ENCODE measurements at places on chromosomes 12 and 14.

DNA sequence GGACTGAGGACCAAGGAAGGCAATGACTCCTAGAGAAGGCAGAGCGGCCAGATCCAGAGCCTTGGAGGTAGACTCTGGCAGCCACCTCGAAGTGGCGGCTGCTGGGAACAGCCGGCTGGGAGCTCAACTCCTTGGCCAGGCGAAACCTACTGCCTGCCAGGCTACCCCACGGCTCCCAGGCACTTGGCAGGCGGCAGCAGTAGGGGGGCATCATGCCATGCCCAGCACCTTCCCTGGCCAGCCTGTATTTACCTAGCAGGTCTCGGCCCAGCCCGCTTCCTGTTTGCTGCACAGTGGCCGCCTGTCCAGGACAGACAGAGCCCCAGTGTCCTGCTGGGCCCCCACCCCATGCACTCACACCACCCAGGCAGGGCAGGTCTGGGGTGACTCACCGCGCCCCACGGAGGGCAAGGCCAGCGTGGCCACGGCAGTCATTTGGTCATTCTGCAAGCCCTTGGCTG lies 10.2 kb downstream of the TRPV4 start:
- no peak for DNase-seq

DNA sequence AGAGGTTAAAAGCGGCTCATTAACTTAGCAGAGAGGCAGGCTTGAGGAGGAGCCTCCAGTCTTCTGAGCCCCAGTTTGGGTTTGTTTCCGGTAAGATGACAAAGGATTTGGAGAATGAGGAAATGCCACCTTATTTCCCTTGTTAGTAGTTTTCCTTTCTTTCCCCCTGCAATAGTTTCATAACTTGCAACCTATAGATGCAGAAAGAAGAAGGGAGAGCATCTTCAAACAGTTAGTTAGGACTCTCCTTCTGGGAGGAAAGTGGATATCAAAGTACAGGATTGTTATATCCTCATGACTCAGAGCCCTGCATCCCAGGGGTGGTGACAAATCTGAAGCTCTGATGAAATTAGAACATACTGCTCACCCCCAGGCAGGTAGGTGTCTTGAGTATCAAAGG lies 180.7 kb upstream of the SLC38A2 start:
- no peak for DNase-seq

DNA sequence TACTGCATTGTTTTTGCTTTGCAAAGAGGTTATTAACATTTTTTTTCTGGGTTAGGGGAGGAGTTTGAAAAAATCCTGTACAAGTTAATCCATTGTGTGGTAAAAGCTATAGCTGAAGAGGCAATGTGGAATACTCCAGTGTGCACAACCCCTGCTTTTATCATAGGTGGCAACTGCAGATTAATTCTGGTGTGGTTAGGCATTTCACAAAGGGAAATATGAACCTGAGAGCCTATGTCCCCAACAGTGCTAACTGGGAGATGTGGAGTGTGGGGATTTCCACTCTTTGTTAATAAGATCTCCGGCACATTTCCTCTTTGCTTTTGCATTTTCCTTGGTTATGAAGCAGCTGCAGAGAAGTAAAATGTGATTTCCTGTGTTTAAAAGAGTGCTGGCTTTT lies 33.6 kb downstream of the PRORP start:
- no peak for DNase-seq

DNA sequence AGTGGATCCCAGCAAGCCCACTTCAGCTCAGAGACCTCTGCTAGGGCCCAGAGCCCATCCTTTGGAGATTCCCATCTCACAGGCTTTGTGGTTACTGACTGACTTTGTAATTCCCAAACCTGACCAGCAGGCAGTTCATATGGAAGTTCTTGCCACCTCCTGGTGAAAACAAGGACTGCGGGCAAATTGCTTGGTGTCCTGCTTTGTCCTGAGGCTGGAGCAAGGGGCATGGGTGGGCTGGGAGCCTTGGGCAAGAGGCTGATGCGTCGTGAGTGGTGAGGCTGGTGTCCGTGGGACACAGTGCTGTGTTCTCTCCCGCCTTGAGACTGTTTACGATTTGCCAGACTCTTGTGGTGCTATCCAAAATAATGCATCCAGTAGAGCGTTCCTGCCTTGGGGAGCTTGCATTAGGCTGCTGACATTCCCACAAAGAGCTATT lies 91.0 kb downstream of the LRRC74A start:
- no peak for DNase-seq

DNA sequence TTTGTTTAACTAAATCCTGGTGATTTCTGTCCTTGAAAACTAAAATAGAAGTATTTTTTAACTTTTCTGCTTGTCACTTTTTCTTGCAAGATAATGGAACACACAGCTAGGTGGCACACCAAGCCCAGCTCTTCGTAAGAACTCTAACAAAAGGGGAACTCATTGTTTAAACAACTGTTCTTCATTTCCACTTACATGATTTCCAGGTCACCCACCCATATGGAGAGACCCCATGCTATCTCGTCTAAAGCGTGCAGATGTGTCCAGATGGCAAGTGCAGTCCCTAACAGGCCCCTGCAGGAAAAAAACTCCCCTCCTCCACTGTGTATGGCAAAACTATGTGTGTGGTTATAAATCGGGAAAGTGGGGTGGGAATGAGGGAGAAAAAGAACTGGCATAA lies 43.3 kb upstream of the NT5DC3 start:
- DNase-seq = no peak

GRCh38 chr14:35341751-35342488 lies 49.7 kb downstream of the PSMA6 start:
- DNase-seq = no peak

- no peak for DNase-seq
Observed at GRCh38 chr14:32434880-32435279, 105.8 kb downstream of the AKAP6 start.

GRCh38 chr14:104788161-104788818 lies 7.3 kb downstream of the AKT1 start:
- no peak for DNase-seq

GRCh38 chr12:74334780-74335179 lies 202.9 kb upstream of the ATXN7L3B start:
- no peak for DNase-seq

- DNase-seq = no peak
Observed at GRCh38 chr14:67663633-67664032, 10.8 kb downstream of the VTI1B start.

DNA sequence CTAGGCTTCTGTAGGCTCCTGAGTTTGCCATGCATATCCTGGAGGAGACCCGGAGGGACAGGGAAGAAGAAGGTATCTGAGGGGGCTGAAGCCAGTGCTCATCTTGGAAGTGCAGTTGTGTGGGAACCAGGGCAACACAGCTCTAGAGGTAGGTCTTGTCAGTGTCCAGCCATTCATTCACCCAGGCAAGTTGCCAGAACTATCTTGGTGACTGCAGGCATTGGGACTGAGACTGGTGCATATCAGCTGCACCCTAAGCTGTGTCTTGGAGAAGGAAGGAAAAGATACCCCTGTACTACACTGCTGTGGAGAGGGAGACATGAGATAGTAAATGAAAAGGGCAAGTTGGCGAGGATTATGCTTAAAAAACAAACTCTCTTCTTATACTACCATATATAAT lies 4.9 kb upstream of the WIF1 start:
- no peak for DNase-seq

- no peak for DNase-seq
Observed at GRCh38 chr12:112473056-112473455, 54.3 kb downstream of the PTPN11 start.

- no peak for DNase-seq
Observed at GRCh38 chr12:57543581-57543980, 3.4 kb downstream of the DCTN2 start.

- DNase-seq = no peak
Observed at GRCh38 chr12:113470871-113471618, 626 bp downstream of the LHX5 start.

DNA sequence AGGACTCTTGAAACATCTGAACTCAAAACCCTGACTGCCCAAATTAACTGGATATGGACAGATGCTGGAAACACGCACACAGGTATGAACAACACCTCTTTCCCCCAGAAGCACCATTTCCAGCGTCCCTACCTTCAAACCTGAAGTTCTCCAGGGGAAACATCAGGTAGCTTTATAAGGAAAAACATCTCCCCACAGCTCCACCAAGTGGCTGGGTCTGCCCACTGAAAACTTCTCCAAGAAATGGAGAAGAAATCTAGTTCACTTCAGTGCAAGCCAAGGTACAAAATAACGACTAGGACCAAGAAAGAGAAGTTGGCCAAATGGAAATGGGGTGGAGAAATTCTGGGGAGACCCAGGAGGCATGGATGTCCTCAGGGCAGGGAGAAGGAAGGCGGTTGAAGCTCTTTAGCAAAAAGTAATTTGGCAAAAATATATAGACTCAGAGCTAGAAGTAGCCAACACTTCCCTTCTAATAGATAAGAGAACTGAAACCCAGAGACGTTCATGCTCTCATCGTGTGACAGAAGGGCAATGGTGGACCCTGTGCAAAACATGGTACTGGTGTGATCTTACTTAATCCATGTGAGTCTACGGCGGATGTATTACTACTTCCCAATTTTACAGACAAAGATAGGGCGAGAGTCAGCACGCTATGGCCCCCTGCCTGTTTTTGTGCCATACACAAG lies 10.5 kb upstream of the NUAK1 start:
- no peak for DNase-seq

DNA sequence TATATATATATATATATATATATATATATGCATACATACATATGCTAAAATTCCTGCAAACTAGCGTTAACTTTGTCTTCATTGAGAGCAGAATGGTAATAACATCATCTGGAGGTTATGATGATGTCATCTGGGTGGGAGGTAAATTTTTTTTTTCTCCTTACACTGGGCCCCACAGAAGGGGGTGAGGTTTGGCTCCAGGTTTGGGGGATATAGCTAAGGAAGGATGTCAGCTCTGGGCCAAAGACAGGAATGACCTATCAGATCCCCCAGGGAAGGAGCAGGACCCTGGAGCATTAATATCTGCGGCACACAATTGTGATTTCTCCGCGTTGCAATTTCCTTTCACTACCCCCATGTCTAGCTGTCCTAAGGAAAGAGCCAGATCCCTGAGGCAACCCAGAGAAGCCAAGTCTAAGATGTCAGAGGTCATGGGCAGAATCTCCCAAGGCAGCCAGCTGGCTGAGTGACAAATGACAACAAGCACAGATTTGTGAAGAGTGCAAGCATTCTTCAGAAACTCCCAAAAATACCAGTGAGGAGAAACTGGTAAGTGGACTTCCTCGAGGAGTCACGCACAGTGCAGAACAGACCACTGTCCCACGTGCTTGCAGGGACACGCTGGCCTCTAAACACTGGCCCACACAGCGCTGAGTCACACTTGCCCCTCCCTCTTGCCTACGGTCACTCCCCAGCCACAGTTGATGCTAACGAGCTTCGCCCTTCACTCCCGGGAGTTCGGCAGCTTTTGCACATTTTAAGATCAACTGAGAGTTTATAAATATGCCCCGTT lies 9.9 kb downstream of the UBC start:
- no peak for DNase-seq

DNA sequence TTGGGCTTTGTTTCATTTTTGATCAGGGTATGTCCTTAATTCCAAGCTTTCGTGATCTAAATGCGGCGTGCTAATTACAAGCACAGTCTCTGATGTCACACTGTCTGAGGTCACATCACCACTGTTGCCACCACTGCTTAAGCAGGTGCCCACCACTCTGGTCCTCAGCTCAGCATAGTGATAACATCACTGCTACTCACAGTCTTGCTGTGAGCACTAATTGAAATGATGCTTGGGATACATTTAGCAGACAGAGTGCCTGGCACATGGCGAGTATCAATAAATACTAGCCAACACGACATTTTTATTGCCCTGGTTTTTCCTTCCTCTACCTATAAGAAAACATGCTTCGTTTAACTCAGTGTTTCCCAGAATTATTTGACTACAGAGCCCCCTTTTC lies 7.9 kb downstream of the RILPL2 start:
- no peak for DNase-seq

GRCh38 chr12:50119387-50119786 lies 7.4 kb downstream of the COX14 start:
- DNase-seq = no peak

DNA sequence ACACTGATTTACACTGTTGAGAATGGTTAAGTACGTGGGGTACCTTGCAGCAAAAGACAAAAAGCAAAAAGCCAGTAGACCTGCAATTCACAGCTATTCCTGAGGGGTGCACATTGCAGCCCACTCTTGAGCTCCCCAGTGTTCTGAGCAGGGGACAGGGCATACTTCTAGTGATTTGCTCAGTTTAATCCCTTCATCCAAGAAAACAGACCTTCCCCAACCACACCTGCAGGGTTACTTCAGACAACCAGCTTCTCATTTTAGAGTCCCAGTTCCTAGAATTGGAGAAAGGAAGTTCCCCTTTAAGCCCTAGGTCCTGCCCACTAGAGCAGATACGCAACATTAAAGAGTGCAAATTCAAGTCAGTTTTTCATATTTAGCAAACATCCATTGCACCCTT lies 3.6 kb upstream of the WSB2 start:
- no peak for DNase-seq

DNA sequence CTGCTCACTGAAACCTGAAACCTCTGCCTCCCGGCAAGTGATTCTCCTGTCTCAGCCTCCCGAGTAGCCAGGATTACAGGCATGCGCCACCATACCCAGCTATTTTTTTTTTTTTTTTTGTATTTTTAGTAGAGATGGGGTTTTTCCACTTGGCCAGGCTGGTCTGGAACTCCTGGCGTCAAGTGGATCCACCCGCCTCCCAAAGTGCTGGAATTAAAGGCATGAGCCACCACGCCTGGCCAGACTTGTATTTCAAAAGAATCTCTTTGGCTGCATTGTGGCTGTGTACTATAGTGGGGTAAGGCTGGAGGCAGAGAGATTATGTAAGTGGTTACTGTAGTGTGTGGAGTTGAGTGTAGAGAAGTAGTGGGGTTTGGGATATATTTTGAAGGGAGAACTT lies 35.1 kb downstream of the TRHDE start:
- DNase-seq = no peak

GRCh38 chr12:93315907-93316622 lies 61.7 kb upstream of the NUDT4 start:
- no peak for DNase-seq

- no peak for DNase-seq
Observed at GRCh38 chr12:79983986-79984620, 49.2 kb upstream of the PPP1R12A start.

GRCh38 chr14:60867503-60868172 lies 113.2 kb downstream of the TRMT5 start:
- DNase-seq = no peak

- DNase-seq = no peak
Observed at GRCh38 chr12:2397356-2398045, 344.7 kb downstream of the CACNA1C start.

DNA sequence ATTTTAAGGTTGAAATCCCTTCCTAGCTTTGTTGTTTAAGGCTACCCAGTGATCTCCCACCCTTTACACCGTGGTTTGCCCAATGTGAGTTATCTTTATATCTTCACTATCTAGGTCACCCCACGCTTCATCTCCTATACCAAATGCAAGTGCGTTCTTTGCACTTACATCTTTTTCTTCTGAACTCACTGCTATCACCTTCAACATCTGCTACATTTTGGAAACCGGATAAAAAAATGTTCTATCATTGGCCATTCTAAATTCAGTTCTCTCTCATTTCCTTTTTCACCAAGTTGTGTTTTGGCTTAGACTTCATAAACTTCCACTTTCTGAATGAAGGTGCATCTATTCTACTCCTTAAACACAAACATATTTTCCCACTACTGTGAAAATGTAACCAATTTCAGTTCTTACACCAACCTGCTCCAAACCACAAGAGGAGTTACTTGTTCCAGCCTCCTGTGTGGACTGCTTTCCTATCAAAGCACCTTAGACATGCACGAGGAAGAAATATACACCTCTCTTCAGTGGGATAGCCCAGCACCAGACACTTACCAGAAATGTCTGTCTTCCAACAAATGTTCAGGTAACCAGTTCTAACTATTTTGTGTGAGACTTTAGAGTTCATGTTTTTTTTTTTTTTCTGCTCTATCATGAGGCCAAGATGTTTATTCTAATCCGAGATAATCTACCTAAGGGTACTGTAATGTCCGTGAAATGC lies 21.9 kb downstream of the CLEC9A start:
- DNase-seq = no peak

Measured in activated CD8-positive, alpha-beta memory T cell treated with anti-CD3 and anti-CD28 coated beads for 24 hours (primary cell).